Activated T-cell treated with anti-CD3 and anti-CD28 coated beads, Interleukin-2, amount 50 U/mL, for 72 hours (primary cell): ENCODE measurements at places on chromosomes 4 and X. TPM values are rescaled to one million over a fixed set of nuclear protein-coding genes. Genes with fewer than 3 reads are reported as not detected.

- DNase-seq, result no peak
Measured at GRCh38 chrX:35809781-35810180, 11.6 kb downstream of the MAGEB16 start.

DNA sequence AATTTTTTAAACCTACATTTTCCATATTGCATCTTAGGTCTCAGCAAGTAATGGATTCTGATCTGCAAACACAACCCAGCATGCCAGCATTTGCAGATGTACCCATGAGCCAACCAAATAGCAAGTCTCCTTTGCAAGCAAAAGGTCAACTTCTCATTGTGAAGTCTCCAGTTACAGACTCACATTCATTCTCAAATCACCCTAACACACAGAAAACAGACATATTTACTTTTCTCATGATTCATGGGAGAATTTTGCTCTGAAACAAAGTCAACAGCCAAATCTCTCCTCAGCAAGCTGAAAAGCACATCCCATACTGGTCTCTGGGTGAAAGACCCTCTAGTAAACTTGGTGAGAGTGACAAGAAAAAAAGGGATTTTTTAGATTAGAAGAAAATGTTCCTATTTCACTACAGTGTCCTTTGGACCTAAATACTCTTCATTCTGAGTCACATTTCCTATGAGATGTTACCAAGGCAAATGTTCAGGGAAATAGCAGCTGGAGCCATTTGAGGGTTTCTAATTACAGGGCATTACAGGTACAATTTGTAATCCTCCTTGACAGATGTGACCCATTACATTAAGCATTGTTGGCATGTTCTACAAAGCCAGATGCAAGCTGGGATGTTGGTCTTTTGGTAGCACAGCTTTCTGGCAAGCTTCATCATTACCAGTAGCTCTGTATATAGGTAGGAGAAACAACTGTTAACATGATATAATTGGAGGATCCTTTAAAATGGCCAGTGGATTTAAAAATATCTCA, 383.3 kb downstream of the SMARCA1 start:
- DNase-seq, result no peak

GRCh38 chr4:123073650-123074049, 151.3 kb upstream of the NUDT6 start:
- DNase-seq, result no peak

DNA sequence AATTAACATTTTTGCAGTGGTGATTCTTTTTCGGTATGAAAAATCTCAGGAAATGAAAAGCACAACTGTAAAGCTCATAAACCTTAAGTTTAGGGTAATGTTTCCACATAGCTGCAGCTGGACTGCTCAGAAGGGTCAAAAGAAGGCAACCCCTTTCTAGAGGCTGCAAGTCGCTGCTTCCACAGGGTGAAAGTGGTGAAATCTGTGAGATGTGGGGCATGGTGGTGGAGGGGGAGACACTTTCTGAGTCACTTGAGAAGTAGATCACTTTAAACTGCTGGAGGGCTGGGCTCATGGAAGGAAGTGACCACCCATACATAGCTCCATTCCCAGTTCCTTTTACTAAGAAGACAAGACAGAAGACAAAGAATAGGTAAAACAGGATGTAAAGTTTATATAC, 8.7 kb downstream of the SFRP2 start:
- DNase-seq, result no peak

DNA sequence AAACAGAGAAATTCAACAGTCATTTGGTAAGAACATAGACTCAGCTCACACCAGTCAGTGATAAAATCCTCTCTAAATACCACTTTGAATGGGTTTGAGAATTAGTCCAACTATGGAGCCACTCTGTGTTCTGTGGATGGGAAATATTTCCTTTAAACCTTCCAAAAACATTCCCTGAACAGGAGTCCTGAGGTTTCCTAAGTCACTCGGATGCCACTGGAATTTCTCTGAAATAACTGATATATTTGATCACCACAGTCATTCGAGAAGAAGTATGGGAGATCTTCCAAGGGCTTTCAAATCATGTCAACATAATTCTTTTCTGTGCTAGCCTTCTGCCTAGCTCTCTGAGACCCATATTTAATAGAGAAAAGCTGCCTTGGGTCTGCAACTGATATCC, 958.6 kb downstream of the STIM2 start:
- DNase-seq, result no peak

DNA sequence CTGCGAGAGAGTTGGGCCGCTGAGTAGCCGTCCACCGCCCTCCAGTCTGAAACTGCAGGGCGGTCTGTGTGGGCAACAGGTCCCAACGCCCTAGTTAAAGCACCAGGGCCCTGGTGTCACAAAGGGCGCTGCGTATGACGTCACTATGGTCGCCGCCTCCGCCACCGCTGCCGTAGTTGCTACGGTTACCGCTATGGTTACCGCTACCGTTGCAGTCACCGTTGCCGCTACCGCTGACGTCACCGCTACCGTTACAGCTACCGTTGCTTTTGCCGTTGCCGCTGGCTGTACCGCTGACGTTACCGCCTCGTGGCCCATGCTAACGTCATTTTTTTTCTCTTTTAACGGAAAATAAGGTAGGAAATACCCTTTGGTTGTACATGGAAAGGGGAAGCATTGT, at the start of gene PPP1R2C:
TSS of gene PPP1R2C (minus strand) at position 68 of the 400 bp plus-strand sequence. CDS start 84 bp downstream, outside the sequence.
- DNase-seq, result peak; percentile 59

GRCh38 chrX:65508851-65509250, 25.7 kb downstream of the LAS1L start:
- DNase-seq, result no peak

DNA sequence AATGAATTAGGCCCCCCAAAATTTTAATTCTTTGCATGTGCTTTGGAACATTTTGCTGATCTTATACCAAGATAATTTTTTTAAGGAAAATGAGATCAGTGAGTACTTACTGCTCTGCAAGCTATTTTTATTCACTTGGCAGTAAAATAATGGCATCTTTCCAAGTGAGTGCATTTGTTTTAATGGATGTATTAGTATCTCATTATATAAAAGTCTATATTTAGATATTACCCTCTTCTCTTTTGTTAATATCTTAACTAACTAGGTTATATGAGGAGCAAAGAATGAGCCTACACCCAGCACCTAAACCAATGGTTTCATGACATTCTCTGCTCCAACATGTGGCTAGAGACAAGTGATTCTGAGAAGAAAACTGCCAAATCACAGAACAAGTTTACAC, 21.1 kb upstream of the ARAF start:
- DNase-seq, result no peak

DNA sequence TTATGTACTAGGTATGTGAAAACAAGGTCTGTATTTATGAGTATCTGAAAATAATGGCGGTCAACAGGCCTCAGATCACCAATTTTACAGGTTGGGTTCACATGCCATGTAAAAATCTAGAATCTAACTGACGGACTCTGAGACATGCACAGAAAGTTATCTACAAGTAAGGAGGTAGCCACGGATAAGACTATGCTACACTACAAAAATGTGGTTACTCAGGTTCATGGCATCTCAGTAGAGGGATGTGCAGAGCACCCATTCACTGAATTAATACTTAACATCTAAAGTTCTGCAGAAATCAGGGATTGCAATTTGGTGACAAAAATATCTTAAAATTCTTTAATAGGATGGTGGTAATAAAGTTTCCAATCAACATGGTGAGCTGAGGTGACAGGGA, 155.9 kb downstream of the APBB2 start:
- no peak for DNase-seq

DNA sequence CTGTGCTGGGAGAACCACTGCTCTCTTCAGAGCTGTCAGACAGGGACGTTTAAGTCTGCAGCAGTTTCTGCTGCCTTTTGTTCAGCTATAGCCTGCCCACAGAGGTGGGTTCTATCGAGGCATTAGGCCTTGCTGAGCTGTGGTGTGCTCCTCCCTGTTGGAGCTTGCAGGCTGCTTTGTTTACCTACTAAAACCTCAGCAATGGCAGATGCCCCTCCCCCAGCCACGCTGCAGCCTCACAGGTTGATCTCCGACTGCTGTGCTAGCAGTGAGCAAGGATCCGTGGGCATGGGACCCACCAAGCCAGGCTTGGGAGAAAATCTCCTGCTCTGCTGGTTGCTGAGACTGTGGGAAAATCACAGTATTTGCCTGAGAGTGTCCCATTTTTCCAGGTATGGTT, 133.8 kb upstream of the UBQLN2 start:
- DNase-seq, result no peak

GRCh38 chr4:187962926-187963325, 32.6 kb upstream of the ZFP42 start:
- DNase-seq, result no peak

DNA sequence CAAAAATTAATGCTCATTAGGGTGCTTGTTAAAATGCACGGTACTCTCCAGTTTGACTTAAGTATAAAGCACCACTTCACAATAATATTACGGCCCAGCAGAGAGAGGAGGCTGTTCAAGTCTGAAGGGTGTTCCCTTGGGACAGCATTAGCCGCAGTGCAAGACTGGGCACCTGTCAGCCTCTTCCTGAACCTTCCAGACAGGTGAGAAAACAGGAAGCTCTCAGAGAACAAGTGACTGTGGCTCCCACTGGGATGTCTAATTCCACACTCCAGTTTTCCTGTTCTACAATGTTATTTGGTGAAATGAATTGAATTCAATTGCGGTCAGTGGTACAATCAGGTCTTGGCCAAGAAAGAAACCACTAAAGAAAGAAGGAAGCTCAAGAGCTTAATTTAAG, 414.4 kb downstream of the SMARCA1 start:
- no peak for DNase-seq

GRCh38 chr4:111689731-111690130, 455.5 kb upstream of the FAM241A start:
- no peak for DNase-seq

- DNase-seq, result peak; percentile 49
Measured at GRCh38 chr4:158253350-158253980, 43.2 kb downstream of the TMEM144 start.

GRCh38 chrX:129818123-129818522, 25.6 kb downstream of the ZDHHC9 start:
- DNase-seq, result no peak

GRCh38 chr4:43481526-43481925, 589.0 kb downstream of the GRXCR1 start:
- DNase-seq, result no peak

DNA sequence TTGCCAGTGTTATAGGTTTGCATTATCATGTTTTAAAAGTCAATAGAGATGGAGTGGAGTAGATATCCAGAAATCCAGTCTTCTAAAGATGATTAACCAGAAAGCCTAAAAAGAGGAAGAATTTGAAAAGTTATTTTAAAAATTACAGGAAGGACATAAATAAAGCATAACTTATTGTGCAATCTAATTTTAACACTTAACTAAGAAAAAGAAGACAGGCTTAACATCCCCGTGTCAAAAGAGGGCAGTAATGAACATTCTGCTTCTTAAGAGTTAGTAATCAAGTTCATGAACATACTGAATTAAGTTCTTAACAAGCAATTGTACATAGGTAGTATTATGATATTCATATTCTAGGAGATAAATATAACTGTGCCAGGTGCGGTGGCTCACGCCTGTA, 39.3 kb downstream of the ELF2 start:
- DNase-seq, result no peak

DNA sequence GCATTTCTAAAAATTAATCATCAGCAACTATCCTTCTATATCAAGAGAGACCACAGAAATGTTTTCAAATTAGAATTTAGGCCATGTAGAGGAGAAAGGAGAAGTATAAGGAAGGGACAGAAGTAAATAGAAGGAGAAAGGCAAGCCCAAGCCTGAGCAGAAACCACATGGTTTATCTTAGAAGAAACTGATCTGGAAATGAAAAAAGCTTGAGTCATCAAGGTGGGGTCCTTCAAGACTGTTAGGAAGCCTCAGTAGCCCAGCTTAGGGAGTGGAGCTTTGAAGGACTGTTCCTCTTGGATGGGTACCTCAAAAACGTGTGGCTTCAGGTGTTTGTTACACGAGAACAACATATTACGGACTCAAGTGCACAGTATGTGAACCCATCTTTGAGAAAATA, 4.5 kb downstream of the BMX start:
- DNase-seq, result no peak

- DNase-seq, result no peak
Measured at GRCh38 chr4:125727931-125728330, 413.2 kb downstream of the FAT4 start.

- DNase-seq, result peak; percentile 90
Measured at GRCh38 chr4:99949034-99949998, 759 bp downstream of the H2AZ1 start.

DNA sequence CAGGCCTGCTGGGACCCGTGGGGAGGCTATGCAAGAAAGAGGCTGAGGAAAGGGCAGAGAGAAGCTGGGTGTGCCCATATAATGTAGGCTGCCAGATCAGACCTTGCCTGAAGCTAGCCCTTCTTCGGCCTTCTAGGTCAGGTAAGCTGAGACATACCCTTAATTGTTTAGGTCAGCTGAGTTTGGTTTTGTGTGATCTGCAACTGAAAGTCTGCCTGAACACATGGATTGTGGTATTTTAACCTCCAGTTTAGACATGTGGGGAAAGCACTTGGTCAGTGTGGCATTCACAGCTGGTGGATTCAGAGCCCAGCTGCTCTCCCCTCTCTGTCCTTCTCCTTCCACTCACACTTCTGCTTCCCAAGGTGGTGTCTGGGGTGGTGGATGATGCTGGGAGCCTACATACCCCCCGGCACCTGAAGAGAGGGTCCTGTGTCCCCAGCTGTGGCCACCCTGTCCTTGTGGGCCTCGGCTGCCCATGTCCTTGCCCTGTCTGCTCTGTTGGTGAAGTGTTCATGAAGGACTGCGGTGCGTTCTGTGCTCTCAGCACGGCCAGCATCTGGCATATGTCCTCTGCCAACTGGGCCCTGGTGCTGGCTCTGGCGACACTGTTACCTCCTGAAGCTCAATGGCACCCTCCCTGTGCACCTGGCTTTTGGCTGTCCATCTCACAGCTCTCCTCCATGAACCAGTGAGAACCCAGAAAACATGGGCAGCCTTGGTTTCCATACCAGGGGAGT, 82.1 kb downstream of the NAT8L start:
- no peak for DNase-seq

GRCh38 chr4:188423039-188423438, 283.8 kb downstream of the TRIML1 start:
- no peak for DNase-seq

TEC gene
- 4.6 TPM for total RNA-seq

TSC22D3 gene
- 88.1 TPM for total RNA-seq

USP27X gene
- 1.9 TPM for total RNA-seq

MAGEB10 gene
- total RNA-seq, result not detected

CXorf65 gene
- total RNA-seq, result 16.4 TPM

HOPX gene
- 93.2 TPM for total RNA-seq

CCDC110 gene
- 0.19 TPM for total RNA-seq

NWD2 gene
- total RNA-seq, result not detected

IGSF1 gene
- total RNA-seq, result not detected

LONRF3 gene
- total RNA-seq, result 1.6 TPM

IL13RA1 gene
- total RNA-seq, result 1.1 TPM

PDE5A gene
- total RNA-seq, result 0.94 TPM

NXF2B gene
- not detected for total RNA-seq

SGCB gene
- total RNA-seq, result 18.2 TPM

PHEX gene
- total RNA-seq, result 1.4 TPM
